ENCODE measurements at places on chromosomes 2 and 18. TPM values are rescaled to one million over a fixed set of nuclear protein-coding genes. Genes with fewer than 3 reads are reported as not detected.

CCBE1 gene
- total RNA-seq: 3.0 TPM

TMEM182 gene
- 2.8 TPM for total RNA-seq

- DNase-seq: no peak
Measured at GRCh38 chr2:171703574-171704347, 16.5 kb downstream of the DYNC1I2 start.

DNA sequence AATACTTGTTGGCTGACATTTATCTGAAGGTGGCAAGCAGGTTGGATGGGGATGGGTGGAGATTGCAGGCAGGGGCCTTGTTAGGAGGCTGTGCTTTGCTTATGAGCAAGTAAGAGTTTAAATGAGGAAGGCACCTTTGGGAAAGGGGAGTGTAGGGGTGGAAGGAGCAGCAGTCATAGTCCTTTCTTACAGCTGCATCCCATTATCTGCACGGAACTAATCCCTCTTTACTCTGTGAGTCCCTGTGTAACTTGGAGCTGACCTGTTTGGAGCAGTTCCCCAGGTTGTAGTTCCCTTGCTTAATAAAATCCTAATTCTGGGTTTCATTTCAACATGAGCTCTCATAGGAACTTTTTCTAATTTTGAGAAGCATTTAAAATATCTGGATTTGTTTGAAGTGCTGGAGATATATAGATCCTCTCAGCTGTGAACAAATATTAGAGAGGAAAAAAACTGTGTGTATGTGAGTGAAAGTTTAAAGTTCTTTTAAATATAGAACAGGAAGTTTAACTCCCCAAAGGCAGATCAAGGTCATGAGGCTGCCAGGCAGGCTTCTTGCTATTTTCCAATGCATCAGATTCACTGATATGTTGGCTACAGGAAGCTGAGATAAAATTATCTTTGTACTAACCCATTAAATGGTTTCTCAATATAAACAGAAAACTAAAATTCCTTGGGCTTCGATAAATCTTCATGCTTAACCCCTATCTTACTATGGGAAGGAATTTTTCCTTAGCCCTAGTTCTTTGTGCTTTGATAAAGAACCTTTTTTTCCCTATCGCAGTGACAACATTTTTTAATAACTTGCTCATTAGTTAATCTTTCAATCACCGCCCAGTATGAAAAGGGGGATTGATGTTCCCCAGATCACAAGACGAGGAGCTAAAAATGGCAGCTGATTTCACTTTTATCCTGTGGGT, 104.6 kb upstream of the EML6 start:
- DNase-seq: no peak

GRCh38 chr18:9731380-9731779, 23.3 kb downstream of the RAB31 start:
- DNase-seq: no peak
